Kidney (tissue), 22 donors: ENCODE measurements at places on chromosomes 12 and 14. TPM values are rescaled to one million over a fixed set of nuclear protein-coding genes. Genes with fewer than 3 reads are reported as not detected.
A peak's percentile ranks its signal among the peaks of the same experiment; 100 is the strongest.

The GZMB gene
- total RNA-seq = 1.6 TPM

DNA sequence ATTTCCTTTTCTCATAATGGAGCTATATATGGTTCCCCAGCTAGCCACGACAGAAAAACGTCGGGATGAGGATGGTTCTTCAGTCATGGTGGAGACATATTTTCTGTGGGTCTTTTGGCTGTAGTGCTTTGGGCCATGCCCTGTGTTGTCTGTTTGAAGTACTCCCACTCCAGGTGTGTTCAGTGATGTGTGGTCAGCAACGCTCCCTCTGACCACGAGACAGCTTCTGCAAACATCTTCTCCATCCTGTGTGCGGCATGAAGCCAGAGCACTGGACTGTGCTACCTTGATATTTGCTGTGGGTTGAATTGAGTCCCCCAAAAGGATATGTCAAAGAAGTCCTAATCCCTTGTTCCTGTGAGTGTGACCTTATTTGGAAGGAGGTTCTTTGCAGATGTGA lies 931.2 kb downstream of the NRXN3 start:
- no peak for DNase-seq

DNA sequence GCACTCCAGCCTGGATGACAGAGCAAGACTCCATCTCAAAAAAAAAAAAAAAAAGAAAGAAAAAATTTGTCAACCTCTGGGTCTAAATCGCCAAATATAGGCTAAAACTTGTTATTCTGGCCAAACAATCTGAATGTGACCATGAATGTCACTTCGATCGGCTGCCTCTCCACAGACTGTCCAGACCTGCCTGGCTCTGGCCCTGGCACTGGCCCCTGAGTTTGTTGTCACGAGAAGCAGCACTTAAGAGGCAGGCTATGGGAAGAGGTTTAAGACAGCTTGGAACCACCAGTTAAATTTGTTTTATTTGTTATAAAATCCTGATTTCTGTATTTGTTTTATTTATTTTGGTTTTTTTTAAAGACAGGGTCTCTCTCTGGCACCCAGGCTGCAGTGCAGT lies 14.5 kb downstream of the WSB2 start:
- DNase-seq = no peak

DNA sequence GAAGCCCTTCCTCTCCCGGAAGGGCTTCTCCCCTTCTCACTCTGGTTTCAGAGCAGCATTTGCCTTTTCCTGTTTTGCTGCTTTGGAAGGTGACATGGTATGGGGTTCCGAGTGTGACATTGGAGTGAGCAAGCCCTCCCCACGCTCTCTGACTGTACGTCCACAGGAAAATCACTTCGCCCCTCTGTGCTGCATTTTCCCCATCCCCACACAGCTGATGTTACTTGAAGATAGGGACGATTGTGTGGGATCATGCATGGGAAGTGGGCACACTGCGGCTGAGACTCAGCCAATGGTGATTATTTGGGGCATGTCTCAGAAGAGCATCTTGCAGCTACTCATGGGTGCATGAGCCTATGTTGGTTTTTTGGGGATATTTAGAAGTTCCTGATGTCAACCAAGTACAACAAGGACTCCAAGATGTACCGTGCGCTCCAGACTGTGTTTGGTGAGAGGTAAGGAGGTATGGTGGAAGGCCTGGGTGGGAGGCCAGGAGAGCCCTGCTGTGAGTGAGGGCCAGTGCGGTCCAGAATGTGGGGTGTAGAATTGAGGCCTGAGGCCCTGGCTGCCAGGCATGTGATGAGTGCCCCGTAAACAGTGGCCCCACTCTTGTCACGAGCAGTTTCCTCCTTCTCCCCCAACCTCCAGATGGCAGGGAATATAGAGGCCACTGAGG lies 15.1 kb downstream of the CYP46A1 start:
- DNase-seq = no peak

The PROX2 gene
- total RNA-seq = not detected

GRCh38 chr12:113803759-113804140 lies 162.4 kb downstream of the RBM19 start:
- no peak for DNase-seq

DNA sequence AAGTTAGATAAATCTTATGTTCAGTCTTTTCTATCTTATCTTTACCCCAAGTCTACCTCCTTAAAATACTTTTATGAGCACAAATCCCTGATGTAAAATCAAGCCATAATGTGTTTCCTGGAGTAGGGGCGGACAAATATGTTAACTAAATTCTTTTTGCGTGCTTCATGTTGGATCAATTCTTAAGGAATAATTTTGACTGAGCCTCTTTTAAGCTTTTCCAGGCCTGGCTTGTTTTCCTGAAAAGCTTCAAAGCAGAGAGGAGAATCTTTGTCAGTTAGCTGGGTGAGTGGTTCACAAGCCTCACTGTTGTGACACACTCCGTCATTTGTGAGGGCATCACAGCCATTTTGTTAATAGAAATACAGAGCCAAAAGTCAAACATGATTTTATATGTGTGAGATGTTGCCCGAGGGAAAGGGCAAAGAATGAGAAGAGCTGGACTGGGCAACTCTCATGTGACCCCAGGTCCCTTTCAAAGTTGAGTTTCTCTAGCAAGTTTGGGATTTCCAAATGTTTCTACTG lies 468.9 kb downstream of the RGS6 start:
- DNase-seq = no peak

GRCh38 chr12:56152756-56153677 lies 630 bp downstream of the MYL6B start:
- DNase-seq = no peak

The RAD9B gene
- 1.0 TPM for total RNA-seq

- no peak for DNase-seq
Measured at GRCh38 chr14:59275668-59276067, 87.2 kb downstream of the DAAM1 start.

DNA sequence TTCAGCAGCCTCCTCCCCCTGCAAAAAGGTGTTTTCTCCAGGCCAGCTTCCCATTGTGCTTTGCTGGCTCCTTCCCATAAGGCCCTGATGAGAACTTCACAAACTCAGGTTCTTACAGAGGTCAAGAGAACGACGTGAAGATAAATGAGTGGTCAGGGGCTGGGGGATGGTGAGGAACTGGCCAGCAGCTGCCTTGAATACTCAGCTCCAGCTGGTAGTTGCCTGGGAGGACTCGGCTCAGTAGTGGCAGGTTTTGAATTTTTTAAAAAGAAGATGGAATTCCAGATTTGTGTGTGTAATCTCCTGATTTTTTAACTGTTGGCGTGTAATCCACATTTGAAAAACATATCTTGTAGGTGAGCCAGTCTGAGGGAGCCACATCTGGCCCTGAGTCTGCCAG lies 5.9 kb downstream of the DDX55 start:
- no peak for DNase-seq

- no peak for DNase-seq
Measured at GRCh38 chr14:29905543-29905942, 22.1 kb downstream of the PRKD1 start.

- no peak for DNase-seq
Measured at GRCh38 chr12:2335916-2336315, 283.1 kb downstream of the CACNA1C start.

The ZDHHC22 gene
- not detected for total RNA-seq

GRCh38 chr14:99125616-99126431 lies 146.2 kb downstream of the BCL11B start:
- no peak for DNase-seq

The SERPINA9 gene
- total RNA-seq = not detected

DNA sequence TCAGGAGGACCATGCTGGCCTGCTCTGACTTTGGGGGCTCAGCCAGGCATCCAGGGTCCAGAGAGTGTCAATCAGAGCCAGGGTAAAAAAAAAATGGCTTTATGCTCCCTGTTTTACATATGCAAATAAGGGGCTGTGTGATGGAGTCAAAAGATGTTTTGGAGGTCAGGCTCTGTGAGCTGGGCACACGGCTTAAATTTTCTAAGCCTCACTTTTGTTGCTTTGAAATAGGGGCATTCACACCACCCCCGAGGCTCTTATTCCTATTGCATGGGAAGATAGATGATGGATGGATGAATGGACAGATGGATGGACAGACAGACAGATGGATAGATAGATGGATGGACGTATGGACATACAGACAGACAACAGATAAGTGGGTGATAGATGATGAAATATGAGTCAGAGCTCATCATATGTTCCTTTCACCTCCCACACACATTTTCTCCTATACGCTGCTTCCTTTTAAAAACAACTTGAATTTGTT lies 42.7 kb downstream of the RIN3 start:
- no peak for DNase-seq

DNA sequence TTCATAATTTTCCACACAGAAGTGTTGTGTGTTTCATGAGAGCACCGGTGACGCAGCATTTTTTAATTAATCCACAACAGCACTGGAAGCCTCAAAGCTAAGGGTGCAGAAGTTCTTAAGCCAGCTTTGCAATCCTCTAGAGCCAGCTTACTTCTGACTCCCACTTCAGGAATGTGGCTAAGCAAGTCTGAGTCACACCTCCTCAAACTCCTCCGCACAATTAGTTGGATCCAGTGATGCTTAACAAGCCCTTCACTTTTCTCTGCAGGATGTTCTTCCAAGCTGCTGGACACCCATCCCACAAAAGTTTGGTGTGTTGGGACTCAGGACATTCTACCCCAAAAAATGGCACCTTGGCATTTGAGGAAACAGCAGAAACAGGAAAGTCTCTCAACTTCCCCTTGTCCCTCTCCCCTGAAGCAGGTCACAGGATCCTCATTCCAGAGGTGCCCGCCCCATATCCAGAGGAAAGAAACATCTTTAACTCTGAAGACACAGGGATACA lies 210.0 kb downstream of the PPM1H start:
- peak; percentile 77 for DNase-seq

DNA sequence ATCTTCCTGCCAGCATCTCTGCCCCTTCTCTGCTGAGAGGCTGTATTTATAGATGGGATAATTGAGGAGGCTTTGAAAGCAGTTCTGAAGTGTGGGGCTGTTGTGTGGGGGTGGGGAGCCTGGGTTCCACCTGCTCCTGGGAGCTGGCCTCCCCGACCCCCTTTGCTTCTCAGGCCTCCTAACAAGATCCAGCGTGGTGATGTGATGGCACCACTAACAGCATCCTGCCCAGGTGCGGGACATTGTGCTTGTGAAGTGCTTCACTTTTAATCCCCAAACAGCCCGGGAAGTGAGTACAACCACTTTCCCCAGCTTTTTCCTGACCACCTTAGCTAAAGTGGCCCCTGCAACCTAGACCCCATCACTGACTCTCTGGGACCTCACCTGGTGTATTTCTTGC lies 95.1 kb upstream of the NRXN3 start:
- DNase-seq = no peak

DNA sequence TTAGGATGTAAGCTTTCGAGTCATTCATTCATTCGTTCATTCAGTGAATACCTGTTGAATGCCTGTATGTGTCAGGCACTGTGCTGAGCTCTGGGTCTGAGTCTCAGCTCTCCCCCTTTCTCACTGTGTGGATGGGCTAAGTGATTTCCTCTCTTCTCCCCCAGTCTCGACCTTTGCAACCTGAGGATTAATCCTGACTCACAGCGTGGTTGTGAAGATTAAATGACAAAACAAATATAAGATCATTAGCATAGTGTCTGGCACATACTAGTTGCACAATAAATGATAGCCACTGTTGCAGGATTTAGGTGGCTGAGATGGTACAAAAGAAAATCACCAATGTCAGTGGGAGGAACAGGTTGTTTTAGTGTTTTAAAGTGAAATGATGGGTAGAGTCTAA lies 136.7 kb downstream of the GPR135 start:
- no peak for DNase-seq

DNA sequence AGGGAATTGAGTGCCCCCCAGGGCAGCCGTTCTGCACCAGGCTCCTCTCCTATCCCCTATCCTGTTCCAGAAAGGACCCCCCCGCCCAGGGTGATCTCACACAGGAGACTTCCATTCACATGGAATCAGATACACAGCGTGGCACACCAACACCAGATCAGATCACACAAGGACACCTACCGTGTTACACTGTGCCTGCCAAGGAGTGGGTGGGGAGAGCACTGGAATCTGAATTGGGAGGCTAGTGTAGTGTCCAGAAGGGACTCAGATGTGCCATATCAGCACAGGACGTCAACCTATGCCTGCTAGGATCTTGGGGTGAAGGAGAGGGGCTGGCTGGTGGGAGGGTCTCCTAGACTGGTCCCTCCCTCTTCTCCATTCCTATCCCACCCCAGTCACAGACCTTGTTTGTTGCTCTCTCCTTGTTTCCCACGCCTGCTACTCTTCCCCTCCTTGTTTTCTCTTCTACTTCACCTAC lies 2.3 kb downstream of the PTMS start:
- peak; percentile 36 for DNase-seq

DNA sequence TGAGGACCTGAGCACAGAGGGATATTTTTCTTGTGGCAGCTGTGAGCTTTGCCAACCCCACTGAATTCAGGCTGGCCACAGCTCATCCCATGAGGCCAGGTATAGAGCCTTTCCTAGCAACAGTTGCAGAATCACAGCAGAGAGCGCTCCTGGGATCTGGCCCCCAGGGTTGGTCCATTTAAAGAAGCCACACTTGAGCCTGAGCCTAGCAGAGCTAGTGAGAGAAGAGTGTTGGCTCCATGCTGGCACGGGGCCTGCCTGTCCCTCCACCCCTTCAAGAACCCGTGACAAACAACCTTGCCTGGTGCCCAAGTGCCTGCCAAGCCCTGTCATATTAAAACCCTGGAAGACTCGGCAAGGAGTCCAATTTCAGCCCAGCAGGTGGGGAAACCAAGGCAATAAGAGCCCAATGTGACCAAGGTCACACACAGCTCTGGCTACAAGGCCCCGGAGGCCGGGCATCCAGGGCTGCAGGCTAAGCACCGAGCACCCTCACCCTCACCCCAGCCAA lies 91.6 kb downstream of the LRRC74A start:
- peak; percentile 60 for DNase-seq
